ENCODE measurements at places on chromosomes 1 and 21.

DNA sequence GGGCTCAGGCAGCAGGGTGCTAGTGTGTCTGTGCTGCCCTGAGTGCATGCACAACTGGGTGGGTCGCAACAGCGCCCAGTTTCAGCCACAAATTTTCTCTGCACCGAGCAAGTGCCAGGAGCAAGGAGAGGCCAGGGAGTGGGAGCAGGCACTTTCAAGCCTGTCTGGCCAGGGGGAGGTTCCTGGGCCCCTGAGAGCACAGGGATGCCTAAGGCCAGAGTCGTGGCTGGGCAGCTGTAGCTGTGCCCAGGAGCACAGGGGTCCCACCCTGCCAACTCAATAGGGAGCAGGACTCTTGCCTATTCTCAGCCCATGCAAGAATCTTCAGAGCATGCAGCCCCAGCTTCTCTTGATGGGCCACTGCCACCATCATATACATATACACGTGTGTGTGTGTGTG lies 1577.4 kb downstream of the KCNT2 start:
- no peak for DNase-seq

GRCh38 chr21:35849144-35849543 lies 211.2 kb downstream of the SETD4 start:
- no peak for DNase-seq

DNA sequence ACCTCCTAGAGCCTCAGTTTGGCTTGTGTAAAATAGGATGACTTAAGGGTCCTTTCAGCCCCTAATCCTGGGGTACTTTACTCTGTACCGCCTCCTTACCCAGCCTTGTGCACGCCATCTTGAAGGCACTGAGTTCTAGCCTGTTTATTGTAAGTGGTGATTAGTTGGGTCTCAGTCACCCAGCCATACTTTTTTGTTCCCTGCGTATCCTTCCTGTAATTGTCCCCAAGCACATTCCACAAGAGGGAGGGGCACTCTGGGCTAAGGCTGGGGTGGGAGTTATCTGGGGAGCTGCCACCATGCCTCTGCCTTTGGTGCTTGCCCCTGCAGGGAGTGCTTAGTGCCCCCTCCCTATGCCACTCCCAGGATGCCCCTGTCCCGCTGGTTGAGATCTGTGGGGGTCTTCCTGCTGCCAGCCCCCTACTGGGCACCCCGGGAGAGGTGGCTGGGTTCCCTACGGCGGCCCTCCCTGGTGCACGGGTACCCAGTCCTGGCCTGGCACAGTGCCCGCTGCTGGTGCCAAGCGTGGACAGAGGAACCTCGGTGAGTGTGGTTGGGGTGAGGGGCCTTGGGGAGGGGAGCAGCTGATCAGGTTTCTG lies 856 bp downstream of the FDPS start:
- no peak for DNase-seq

DNA sequence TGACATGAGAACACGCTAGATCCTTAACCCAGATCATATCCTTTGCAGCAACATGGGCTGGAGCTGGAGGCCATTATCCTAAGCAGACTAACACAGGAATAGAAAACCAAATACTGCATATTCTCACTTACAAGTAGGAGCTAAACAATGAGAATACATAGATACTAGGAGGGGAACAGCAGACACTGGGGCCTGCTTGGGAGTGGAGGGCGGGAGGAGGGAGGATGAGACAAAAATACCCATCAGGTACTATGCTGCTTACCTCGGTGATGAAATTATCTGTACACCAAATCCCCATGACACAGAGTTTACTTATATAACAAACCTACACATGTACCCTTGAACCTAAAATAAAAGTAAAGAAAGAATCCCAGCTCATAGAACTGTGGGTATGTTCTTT lies 1.2 kb upstream of the MOB3C start:
- no peak for DNase-seq

DNA sequence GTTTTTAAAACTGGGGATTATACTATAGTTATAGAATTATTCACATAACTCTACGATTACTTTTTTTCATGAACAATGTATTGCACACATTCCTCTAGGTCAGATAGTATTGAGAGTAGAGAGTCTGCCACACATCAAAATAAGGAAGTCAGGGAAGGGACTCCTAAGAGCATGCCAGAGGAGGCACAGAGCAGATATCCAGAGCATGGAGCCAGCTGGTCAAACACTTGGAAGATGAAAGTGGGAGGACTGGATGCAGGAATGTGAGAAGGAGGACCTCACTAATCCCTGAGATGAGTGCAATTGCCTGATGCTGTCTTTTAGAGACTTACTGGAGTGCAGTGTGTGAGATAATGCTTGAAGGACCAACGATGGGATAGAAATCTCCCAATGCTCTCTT lies 9.6 kb upstream of the RFX5 start:
- no peak for DNase-seq

DNA sequence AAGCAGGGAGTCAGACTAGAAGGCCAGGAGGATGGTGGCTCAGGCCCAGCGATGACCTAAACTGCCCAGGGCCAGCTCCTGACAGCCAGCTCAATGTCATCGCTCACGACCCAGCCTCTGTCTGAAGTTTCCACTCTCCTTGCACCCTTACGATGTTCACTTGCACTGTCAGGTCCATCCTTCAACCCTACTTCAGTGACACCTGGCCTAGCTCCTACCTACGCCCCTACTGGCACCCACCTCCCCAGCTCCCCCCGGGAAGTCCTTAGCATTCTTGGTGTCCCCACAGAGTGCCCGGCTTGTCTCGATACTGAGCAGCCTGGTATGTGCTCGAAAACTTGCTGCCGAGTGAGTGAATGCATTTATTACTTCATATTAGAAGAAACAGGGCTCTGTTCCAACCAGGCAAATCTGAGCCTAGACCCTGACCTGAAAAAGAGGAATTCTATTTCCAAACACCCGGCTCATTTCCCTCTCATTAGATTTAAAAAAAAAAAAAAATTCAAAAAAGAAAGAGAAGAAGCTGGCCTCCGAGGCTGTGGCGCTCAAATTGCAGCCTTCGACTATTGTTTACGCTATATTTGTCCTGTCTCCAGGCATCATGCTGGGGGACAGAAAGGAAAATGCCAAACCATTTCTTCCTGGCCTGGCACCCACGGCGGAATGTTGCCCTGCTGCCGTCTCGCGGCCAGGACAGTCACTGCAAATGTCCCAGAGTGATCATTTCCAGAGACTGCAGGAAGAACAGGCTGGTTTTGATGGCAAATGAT lies 29.8 kb upstream of the LRRC38 start:
- no peak for DNase-seq

DNA sequence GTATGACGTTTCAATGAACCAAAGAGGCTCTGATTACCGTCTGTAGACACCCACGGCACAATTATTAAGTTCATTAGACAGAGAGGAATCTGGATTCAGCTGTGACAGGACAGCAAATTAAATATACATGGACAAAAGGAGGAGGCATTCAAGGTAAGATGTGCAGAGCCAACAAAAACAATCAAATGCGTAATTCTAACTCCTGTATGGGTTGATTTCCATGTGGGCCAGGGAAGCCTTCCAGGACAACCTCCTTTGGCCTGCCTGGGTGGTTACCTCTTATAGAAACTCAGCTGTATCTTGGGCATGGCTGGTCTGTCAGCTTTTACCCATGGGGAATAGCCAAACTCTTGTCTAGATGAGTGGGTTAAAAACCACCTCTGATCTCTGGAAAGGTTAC lies 43.8 kb downstream of the CCN1 start:
- DNase-seq: no peak

- no peak for DNase-seq
These were observed 19.8 kb upstream of the BOLA1 start for GRCh38 chr1:149879556-149879955.

- peak; percentile 64 for DNase-seq
These were observed 7.3 kb upstream of the PMVK start for GRCh38 chr1:154943649-154944400.

- DNase-seq: no peak
These were observed 871 bp downstream of the PINK1 start for GRCh38 chr1:20634065-20634593.

- DNase-seq: no peak
These were observed 98.6 kb downstream of the NGF start for GRCh38 chr1:115239426-115239825.

GRCh38 chr1:154987326-154987725 lies 4.2 kb downstream of the FLAD1 start:
- no peak for DNase-seq

DNA sequence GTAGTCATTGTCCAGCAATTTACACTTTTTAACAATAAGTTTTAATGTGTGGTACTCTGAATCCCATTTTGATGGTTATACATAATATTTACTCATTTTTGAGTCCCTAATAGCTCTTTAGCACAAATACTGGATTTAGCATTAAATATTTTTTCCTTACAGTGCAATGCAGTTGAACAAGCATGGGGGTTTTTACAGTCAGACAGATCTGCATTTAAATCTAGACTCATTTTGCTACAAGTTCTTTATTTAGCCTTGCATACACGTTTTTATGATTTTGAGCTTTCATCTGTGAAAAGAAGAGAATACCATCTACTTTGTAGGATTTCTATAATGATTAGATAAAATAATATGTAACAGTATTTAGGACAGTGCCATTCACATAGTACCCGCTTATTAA lies 44.0 kb downstream of the PTPRC start:
- no peak for DNase-seq

DNA sequence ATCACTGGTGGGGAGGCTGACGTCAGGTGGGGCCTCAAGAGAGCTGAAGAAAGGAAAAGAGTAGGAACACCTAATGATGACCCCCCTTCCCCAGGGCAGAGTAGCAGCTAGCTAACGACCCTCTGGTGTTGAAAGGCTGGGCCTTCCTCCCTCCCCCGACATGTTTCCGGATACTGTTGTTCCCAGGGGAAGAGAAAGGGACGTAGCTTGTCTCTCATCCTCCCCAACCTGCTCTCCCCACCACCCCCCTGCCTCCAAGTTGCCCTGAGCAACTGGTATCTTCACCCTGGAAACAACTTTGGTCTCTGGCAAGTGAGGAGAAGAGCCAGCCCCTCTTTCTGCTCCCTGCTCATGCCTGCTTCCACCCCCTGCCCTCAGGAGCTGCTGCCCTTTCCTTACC lies 2.4 kb downstream of the SEMA6C start:
- DNase-seq: no peak

GRCh38 chr1:117501281-117501680 lies 104.6 kb upstream of the TENT5C start:
- no peak for DNase-seq

GRCh38 chr1:22508991-22509390 lies 54.3 kb upstream of the EPHA8 start:
- no peak for DNase-seq

GRCh38 chr1:196440711-196441110 lies 167.5 kb downstream of the KCNT2 start:
- DNase-seq: no peak

DNA sequence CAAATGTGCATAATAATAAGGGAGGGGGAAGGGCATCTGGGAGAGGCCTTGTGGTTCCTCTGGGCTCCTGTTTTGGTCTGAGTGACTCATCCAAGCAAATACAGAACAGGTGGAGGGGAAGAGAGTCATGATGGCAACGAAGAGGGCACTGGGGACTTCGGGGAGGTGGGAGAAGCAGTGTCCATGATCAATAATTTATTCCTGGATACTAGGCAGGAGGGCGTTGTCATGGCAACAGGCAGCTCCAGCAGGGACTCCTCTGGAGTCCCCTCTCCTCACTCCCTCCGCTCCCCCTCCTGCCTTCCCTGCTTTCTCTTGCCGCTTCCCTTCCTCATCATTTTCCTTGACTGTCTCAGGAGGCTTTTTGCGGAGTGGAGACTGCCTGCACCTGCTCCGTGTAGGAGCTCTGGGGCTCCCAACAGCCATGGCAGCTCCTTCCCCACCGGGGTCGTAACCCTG lies 12.3 kb upstream of the NFASC start:
- DNase-seq: no peak

DNA sequence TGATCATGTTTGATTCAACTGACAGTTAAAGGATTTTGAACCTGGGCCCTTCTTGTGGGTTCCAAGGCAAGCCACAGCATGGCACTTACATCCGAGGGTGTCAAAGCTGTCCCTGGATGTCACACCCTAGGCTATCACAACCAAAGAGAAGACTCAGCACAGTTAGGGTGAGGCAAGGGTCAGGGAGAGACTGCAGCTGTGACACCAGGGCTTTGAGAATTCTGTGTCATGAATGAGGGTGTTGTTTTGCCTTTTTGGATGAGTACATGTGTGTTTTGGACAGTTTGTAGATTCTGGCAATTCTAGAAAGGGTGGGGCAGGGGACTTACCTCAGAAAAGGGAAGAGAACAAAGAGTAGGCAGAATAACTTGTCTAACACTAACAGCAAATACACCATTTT lies 37.8 kb upstream of the ZNF326 start:
- peak; percentile 4 for DNase-seq

- DNase-seq: no peak
These were observed 7.4 kb downstream of the HCRTR1 start for GRCh38 chr1:31624731-31625514.

DNA sequence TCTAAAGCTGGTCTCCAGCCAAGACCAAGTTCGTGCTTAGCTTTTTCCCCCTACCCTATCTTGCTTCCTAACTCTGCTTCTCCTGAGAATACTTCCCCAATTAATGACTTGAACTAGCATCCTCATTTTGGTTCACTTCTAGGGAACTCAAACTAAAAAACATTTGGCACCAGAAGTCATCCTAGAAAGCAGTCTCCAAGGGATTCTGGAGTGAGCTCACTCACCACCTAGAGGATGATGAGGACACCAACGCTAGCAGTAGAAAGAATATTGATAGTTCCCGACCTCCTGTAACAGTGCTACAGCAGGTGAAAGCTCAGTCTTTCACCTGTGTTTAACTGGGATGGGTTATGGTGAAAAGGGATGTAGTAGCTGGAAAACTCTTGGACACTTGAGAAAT lies 4.7 kb upstream of the PSMB2 start:
- DNase-seq: no peak

- DNase-seq: no peak
These were observed 254.0 kb upstream of the RUNX1 start for GRCh38 chr21:35303085-35303484.

Measured in activated naive CD8-positive, alpha-beta T cell treated with anti-CD3 and anti-CD28 coated beads, Interleukin-2, amount 50 U/mL, for 24 hours (primary cell).